ENCODE measurements at places on chromosomes 1 and 21. TPM values are rescaled to one million over a fixed set of nuclear protein-coding genes. Genes with fewer than 3 reads are reported as not detected.

The KCNK2 gene
- 0.38 TPM for total RNA-seq

The HPCA gene
- total RNA-seq, result not detected

The ATP1B1 gene
- 24.5 TPM for total RNA-seq

The REN gene
- total RNA-seq, result 0.33 TPM

The TSPAN1 gene
- not detected for total RNA-seq

The GBP7 gene
- not detected for total RNA-seq

The C1orf185 gene
- not detected for total RNA-seq

The KIF2C gene
- total RNA-seq, result 16.7 TPM

The HPDL gene
- 6.4 TPM for total RNA-seq
